Fibroblast of lung (primary cell): ENCODE measurements at places on chromosomes 3 and 15.
A peak's percentile ranks its signal among the peaks of the same experiment; 100 is the strongest.

DNA sequence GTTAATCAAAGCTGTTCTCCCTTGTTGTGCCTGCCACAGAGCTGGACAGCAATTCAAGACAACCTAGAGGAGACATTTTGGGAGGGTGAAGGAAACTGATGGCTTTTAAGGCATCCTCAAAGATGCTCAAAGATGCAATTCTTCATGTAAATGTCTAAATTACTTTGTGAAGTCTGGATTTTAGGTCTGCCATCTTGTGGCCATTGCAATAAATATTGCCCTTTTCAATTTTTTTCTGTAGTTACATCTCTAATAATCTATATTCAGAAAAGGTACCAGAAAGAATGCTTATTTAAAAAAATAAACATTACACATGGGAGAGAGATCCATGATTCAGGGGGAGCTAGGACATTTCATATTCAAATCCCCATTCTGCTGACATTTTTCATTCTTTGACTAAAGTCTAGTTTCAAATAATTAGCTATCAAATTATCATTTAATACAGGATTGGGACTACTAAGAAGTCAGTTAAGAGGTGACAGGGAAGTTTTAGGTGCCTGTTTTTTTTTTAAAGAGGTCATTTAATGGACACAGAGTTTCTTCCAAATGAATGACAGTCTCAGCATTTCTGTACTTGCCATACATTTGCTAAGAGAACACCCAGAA, 259.8 kb upstream of the WNT5A start:
- no peak for DNase-seq

DNA sequence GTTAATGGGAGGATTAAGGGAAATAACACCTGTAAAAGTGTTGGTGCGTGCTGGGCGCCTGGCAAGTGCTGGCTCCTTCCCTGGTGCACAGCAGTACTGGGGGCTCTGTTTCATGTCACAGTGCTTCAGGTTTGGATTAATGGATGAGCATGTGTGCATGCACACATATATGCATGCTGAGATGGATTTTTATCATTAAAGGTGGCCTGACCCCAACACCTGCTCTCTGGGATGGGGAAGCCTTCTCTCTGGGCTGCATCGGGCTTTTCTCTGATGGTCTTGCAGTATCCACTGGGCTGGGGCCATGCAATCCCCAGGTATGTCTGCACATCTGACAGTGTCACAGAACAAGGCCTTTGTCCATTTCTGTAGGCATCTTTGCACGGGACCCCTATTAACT, 127.5 kb upstream of the PLXNA1 start:
- no peak for DNase-seq

DNA sequence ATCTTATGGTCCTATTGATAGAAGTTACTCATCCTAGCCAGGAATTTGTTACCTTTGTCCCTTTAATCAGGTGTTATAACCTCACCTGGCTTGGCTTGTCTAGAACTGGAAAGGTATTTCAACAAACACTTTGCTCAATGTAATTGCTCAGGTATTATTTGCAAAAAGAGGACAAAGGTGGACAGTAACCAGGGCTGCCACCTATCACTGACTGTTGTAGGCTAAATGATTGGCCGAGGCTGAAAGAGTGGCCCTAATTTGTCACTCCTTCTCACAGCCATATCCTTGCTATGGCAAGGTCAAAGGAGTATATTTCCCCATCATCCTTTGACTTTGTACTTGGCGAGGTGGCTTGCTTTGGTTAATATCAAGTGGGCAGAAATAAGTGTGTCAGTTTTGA, 2.7 kb upstream of the SELENOS start:
- no peak for DNase-seq

DNA sequence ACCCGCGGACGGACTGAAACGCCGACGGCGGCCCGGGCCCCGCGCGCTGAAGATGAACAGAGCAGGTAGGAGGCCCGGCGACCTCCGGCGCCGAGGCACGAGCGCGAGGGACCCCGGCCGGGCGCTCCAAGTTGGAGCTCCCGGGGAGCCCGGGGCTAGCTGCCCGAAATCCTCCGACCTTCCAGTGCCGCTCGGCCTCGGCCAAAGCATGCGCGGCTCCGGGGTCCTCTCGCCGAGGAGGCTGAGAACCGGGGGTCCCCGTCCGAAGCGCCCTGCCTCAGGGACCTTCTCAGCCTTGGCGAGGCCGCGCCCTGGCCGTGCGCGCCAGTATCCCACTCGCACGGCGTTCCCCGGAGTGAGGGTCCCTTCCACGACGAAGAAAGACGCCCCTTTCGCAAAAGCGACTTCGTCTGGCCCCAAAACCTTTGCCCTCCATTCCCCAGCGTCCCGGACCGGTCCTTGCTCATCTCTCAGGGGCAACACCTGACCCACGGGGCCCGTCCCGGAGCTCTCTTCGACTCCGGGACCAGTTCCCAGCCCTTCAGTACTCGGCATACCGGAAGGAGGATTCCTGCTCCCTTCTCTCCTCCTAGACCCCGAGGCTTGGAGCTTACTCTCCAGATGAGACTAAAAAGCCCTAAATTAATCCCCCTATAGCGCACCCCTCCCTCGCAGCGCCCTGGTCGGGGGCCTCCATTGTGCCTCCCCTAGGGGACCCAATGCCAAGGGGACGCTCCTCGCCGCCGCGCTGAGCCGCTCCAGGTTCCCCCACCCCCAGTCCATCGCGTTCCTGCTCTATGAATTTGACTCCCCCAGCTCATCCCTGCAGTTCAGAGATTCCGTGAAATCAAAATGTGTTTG, 7.7 kb upstream of the FGD5 start:
- DNase-seq = no peak

GRCh38 chr3:142225885-142226215, 465 bp upstream of the GK5 start:
- DNase-seq = no peak

DNA sequence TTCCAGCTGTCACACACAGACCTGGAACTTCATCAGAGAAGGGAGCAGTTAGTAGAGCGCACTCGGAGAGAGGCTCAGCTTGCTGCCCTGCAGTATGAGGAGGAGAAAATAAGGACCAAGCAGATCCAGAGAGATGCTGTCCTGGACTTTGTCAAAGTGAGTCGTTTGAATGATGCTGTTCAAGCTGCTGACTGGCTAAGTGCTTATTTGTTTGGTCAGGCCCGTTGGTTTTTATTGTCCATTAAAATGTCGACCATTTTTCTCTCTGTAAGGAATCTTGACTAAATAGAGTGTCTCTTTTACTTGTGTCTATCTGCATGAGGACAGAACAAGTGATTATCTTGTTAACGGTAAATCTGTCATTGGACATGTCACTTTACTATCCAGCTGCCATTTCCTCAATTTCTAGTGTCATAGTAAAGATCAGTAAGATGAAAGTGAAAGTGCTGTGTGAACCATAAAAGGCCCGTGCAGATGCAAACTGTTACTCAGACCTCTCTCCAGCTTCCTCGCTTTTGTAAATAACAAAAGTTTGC, 56.9 kb downstream of the LRCH3 start:
- peak; percentile 48 for DNase-seq

DNA sequence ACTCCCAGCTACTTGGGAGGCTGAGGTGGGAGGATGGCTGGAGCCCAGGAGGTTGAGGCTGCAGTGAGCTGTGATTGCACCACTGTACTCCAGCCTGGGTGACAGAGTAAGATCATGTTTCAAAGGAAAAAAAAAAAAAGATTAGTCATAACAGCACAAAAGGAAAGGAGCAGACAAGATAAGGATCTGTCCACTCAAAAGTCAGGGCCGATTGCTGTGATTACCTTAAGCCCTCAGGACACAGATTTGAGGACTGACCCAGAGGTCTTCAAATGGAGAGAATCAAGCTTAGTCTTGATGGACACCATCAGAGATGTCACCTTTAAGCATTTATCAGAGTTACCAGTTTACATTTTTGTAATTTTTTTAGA, 23.9 kb upstream of the HEG1 start:
- no peak for DNase-seq

GRCh38 chr3:146078031-146078430, 83.0 kb downstream of the PLOD2 start:
- no peak for DNase-seq

DNA sequence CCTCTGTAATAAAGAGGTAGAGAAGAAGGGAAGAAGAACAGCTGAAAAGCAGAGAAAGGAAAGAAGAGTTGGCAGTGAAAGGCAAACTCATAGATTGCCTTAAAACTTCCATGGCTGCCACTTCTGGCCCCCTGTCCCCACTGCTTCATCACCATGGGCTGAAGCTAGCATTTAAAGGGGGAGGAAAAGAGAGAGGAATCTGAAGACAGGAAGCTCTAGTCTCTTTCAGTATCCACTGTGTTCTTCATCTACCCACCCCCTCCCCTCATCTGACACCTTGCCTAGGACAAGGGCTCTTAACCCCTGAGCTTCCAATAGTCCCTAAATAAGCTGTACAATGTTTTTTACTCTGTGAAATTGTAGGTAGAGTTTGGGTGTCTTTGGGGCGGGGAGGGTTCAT, 60.6 kb downstream of the ALCAM start:
- no peak for DNase-seq

- no peak for DNase-seq
These were observed 96.9 kb upstream of the ATP2B2 start for GRCh38 chr3:10602271-10602670.

DNA sequence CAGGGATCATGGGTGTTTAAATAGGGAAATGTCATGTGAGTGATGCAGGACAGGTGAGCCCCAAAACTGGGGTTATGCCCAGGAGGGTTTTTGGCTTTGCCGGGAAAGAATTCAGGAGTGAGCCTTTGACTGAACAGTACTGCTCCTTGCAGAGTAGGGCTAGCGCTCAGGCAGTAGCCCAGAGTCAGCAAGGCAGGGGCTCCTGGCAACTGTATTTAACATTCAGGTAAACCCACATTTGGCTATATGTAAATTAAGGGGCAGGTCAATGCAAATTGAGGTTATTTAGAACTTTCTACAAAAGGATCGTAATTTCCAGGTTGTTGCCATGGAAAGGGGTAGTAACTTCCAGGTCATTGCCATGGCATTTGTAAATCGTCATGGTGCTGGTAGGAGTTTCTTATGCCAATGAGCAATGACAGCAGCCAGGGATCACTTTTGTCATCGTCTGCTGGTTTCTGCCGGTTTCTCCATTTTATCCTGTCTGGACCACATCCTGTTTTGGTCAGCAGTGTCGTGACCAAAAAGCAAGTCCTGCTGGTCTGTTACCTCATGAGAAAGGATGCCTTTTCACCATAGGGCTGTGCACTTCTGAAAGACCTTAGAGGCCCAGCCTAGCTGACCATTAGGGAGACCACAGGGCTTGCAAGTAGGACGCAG, 24.3 kb downstream of the MTHFS start:
- peak; percentile 85 for DNase-seq

DNA sequence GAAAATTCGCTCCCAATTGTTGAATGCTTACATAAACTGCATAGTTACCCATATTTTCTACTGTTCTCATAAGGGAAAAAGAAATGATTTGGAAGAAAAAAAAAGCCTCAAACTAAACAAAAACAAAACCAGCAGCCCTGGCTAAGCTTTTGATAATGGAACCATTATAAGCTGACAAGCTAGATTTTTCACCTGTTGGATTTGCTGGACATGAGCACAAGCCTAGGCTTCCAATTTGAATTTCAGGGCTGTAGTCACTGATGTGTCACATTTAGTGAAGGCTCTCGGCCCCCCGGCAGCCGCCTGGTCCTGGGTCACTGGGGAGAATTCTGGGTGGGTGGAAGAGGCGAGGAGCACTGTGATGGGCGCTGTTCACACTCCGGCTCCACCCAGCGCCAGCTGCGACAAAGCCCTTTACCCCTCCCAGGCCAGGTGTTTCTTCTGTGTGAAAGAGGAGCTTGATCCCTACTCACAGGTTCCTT, 4.6 kb downstream of the FBXL22 start:
- no peak for DNase-seq

DNA sequence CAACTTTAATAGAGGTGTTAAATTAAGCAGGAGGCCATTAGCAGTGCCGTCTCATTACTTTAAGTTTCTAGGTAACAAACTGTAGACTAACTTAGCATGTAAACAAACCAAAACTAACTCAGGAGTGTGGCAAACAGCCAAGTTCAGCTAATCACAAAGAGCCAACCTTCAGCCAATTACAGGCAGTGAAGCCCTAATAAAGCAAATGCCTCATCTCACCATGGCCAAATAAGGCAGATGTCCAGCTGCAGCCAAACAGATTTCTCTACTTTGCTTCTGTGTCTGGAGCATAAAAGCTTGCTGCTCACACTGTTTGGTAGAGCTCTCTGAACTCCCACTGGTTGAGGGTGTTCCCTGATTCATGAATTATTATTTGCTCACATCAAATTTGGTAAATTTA, 835.4 kb upstream of the GBE1 start:
- DNase-seq = no peak

- no peak for DNase-seq
These were observed 36.9 kb downstream of the LIMD1 start for GRCh38 chr3:45631486-45631885.

GRCh38 chr3:22704166-22704565, 499.0 kb upstream of the UBE2E2 start:
- DNase-seq = no peak

GRCh38 chr15:77387365-77388105, 32.4 kb downstream of the PEAK1 start:
- DNase-seq = peak; percentile 26

DNA sequence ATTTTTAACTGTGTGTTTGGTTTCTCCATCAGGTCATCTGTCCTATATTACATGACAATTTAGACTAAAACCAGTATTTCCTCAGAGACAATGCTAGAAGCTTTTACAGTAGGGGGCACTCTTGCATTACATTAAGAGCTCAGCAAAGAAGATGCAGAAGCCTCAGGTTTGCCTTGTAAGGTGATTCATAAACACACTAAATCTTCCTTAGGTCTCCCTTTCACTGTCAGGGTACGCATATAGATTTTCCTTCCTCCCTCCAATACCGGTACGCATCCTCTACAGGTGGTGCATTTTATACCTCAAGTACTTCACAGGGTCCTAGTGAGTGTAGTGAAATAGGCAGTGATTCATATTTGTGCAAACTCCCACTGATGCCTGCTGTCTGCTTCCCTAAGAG, 46.5 kb downstream of the CD86 start:
- DNase-seq = peak; percentile 44
